Kidney capillary endothelial cell (primary cell): ENCODE measurements at places on chromosomes 16 and 17.

- DNase-seq: no peak
Measured at GRCh38 chr16:6032438-6032837, 934.8 kb upstream of the EEF2KMT start.

GRCh38 chr16:89599451-89599858, 14.0 kb upstream of the DPEP1 start:
- DNase-seq: no peak

GRCh38 chr17:7951143-7951792, 19.3 kb downstream of the CNTROB start:
- no peak for DNase-seq

DNA sequence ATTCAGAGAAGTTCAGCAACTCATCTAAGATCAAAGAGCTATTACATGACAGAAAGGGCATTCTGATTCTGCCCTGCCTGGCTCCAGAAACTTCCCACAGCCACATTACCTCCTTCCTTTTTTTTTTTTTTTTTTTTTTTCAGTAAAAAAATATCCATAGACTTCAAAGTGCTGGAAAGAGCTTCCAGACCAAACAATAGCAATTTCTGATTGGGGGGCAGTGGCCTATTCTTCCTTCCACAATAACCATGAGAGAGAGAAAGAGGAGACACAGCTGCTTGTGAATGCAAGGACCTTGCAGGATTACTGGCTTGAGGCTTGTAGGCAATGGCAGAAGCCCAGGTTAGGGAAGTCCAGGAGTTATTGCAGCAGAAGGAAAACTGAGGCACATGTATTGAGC, 151.0 kb upstream of the TOX3 start:
- DNase-seq: no peak

GRCh38 chr16:57391300-57391699, 13.3 kb upstream of the CCL17 start:
- no peak for DNase-seq

GRCh38 chr17:36576793-36577192, 14.9 kb upstream of the DHRS11 start:
- no peak for DNase-seq

DNA sequence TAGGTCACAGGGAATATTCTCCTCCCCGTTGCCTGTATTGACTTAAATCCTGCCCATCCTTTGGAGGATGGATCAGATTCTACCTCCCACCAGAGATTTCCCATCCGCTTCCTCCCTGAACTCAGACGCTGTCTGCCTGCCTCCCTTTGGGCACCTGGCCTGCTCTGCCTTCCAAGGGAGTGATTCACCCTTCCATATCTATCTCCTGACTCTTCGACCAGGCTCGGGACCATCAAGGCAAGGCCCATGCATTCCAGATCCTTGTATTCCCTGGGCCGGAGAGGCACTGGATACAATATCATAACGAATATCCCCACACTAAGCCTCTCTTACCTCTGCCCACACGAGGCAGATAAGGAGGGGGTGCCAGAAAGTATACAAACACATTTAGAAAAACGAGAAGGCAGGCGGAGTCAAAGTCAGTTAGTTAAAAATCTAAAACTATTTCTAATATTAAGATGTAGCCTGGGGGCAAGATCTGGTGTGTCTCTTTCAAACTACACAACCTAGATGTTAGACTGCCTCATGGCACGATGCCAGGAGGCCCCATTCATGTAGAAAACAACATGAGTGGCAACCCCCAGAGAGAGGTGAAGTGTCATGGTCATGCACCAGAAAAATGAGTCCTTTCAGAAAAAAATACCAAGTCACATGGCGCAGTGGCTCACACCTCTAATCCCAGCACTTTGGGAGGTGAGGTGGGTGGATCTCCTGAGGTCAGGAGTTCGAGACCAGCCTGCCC, 9.2 kb downstream of the PMP22 start:
- DNase-seq: no peak

DNA sequence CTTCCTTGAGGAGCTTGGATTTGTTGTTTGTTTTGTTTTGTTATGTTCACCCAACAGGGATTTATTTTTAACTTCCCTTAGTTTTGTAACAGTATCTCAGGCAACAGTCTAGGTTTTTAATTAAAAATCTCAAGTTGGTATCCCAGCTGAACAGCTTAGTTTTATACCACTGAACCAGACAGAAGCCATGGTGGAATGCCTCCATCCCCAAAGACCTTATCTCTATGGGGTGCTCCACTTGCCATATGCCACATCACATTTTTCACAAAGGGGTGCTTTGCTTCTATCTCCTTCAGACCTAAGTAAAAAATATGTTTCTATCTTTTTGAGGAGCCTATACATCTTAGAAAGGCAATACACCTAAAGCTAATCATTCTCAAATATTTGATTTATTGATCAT, 715.8 kb upstream of the KIF2B start:
- DNase-seq: no peak

GRCh38 chr16:72537664-72538063, 365.7 kb upstream of the PMFBP1 start:
- peak; percentile 60 for DNase-seq

DNA sequence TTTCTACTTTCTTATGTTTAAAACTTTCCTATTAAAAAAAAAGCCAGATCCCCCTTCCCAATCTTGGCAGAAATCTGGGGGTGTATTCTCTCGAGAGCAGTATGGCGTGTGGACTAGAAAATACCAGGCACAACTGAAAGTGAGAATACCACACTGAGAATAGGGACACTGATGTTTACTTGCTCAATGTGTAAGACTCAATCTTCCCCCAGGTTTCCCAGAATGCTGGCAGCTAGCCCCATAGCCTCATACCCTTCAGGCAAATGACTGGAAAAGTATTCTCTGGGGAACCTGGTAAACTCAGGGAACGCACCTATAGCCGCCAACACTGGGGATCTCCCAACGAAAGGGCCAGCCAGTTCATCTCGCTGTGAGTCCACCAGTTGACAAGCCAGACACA, 15.3 kb downstream of the ZZEF1 start:
- no peak for DNase-seq

- DNase-seq: no peak
Measured at GRCh38 chr17:55334881-55335540, 70.3 kb downstream of the HLF start.

DNA sequence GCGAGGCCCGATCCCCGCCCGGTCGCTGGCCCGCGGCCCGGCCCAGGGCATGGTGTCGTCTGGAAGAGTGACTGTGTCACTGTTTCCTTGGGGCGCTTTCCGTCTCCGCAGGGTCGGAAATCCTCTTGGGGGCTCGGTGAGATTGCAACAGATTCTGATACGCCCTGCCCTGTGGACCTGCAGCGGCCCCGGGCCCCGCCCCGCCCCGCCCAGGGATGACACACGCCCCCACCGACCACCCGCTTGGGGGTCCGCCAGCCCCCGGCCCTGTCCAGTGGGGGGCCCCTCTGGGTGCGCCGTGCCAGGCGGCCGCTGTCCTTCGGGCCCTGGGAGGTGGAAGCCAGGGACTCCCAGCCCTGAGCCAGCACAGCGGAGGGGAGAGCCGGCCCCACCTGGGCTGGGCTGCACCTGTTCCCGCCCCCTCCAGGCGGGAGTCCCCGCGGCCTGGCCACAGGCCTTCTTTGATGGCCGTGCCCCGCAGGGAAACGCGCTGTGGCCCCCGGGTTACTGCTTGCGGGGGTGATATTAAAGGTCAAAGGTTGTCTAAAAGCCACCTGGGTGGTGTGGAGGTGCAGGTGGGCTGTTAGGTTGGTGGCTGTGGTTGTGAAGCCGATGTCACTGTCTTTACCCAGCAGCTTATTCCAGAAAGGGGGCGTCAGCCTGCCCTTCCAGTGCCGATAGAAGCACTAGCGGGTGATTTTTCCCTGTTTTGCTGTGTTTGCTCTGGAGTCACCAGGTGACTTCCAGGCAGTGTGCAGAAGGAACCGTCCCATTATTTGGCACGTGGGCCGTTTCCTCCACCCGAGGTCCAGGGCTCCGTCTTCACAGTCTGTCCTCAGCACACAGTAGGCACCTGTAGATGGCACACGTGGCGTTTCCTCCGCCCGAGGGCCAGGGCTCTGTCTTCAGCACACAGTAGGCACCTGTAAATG, 752 bp downstream of the TBC1D24 start:
- no peak for DNase-seq

DNA sequence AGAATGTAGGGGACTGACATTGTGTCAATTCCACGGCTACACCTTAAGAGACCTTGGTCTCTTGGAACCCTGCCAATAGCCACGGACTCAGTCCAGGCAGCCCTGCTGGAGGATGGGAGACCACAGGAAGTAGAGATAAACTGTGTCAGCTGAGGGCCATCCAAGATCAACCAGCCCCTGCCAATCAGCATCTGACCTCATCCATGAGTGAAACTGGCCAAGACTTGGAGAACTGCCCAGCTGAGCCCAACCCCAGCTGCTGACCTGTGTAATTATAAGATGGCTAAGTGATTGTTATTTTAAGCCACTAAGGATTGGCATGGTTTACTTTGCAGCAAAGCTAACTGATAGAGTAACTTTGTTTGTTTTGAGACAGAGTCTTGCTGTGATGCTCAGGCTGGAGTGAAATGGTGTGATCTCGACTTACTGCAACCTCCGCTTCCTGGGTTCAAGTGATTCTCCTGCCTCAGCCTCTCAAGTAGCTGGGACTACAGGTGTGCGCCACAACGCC, 13.3 kb upstream of the YWHAE start:
- DNase-seq: no peak

GRCh38 chr17:36001110-36001771, at the start of gene CCL15:
Gene CCL15, minus strand, starts transcription at chr17:36001553. Its CDS starts 61 bp downstream, at chr17:36001492.
- no peak for DNase-seq

DNA sequence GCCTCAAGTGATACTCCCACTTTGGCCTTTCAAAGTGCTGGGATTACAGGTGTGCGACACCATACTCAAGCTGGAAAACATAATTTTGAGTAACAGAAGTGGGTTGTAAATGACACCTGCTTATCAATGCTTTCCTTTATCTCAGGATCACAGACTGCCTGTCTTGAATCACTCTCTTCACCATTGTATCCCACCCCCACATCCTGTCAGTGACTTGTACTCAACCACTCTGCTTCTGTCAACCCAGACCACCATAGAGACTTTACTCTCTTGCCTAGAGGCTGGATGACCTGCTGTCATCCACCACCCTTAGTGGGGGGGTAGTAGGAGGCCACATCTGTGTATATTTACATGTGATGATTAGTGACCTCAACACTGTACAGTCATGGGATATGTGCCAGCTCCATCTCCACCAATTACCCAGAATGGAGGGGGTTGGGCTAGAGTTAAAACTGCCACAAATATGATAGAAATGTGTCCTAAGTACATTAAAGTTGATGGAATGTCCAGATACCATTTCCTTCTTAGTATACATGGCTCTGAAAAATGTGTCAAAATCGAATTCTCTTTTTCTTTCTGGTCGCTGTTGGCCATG, 338.7 kb downstream of the GRIN2A start:
- no peak for DNase-seq

- no peak for DNase-seq
Measured at GRCh38 chr16:56270828-56271227, 79.5 kb downstream of the GNAO1 start.

DNA sequence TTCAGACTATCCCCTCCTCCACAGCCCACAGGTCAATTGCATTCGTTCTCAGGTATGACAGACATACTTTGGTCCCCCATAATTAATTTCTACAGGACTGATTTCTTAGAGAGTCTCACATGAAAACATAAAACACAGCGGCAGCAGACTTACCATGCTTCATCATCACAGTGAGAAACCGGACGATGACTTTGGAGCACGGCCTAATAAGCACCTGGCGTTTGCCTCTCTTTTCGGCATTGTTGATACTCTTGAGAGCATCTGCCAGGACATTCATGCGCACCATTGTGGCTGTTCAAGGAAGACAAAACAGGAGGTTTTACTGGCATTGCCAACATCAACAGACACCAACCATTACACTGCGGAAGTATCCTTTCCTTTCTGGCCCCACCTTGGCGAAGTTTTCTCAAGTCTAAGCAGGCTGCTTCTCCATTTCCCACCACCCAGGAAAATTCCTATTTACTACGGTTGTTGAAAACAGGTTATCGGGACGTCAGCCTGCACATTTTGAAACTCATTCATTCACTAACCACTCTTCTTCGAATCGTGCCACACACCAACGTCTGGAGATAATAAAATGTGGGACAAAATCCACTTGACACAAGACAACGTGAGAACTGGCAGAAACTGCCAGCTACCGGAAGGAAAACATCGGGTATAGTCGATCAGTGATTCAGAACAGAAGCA, 1.2 kb downstream of the RPS15A start:
- DNase-seq: no peak

DNA sequence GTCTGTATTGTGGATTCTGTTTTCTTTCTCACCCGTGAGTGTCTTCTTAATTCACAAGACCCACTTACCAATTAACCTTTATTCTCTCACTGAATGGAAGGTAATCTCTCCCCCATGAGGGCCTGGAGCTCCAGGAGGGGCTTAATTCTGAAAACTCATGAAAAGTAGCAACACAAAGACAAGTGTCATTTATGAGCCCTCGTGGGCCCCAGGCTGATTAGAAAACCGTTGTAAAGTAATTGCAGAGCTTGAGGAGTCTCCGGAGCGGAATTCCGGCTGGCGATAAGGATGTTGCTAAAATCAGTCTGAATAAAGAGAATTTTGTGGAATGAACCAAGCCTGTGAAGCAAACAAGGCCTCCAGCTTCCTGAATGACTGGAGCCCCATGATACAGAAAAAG, 301.5 kb downstream of the HAPSTR1 start:
- no peak for DNase-seq

- no peak for DNase-seq
Measured at GRCh38 chr17:72405662-72406230, 284.9 kb downstream of the SOX9 start.

- peak; percentile 42 for DNase-seq
Measured at GRCh38 chr16:27430923-27431484, 29.0 kb downstream of the IL21R start.

DNA sequence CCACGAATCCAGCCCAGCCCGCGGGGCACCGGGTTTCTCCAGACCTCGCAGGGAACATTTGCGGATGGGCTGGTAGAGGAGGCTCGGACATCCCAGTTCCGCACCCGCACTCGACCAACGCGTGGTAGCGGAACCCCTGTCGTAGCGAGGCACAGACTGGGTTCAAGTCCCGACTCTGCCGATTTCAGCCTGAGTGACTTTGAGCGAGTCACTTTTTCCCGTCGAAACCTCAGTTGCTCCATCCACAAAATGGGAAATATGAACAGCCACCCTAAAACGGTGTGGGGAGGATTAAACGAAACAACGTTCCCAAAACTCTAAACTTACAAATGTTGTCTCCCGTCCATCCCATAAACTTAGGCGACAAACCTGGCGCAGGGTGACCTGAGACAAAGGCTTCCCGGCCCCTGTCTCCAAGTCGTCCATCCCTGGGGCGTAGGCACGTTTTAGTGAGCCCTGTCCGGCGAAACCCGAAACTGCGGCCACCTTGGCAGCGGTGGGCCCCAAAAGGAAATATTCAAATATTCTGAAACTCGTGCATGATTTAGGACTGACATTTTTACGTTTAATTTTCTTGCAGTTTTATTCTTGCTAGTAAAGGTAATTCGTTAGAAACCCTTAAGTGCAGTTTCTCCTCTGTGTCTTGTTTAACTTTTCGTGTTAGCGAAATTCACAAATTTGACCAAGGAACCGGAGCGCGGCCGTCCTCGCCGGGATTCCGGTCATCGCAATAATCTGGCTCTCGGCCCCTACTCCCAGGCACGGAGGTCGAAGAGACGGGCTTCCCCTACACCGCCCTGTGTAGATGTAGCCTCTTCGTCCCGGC, 1.9 kb upstream of the MLLT6 start:
- peak; percentile 16 for DNase-seq
